ENCODE measurements at places on chromosomes 1 and 21. TPM values are rescaled to one million over a fixed set of nuclear protein-coding genes. Genes with fewer than 3 reads are reported as not detected.
A peak's percentile ranks its signal among the peaks of the same experiment; 100 is the strongest.

GRCh38 chr1:165910764-165911421, 83.5 kb downstream of the UCK2 start:
- peaks cover 26% of the 10 kb centered on the region for H3K36me3 ChIP-seq
- no peak overlapping the region for H3K4me3 ChIP-seq
- peaks cover 4% of the 10 kb centered on the region for H3K4me1 ChIP-seq

Gene GPR25
- total RNA-seq: not detected

Gene LAD1
- 0.29 TPM for total RNA-seq

DNA sequence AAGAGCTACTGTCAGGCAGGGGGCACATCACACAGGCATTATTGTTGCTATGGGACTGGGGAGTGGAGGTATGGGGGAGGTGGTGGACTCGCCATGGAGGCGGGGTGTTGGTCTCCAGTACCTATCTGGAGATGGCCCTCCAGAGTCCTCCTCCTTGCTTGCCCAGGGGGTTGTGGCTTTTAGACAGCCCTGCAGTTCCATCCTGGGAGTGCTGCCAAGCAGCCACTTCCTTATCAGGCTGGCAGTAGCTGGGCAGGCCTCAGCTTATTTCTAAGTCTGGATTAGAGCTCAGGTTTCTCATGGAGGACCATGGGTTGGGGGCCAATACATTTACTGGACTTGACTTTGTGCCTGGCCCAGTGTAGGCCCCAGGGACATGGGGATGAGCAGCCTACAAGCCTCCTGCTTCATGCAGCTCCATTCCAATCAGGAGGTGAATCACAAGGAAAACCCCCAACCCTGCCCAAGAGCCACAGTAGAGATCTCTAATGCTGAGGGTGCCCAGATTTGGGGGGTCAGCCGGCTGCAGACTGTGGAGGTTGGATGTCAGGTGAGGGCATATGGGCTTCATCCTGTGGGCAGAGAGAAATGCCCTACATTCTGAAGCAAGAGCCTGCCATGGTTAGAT, 210.7 kb upstream of the EDN2 start:
- H3K27ac ChIP-seq: no peak overlapping the region
- DNase-seq: no peak
- H3K36me3 ChIP-seq: no peaks in the 10 kb centered on the region
- no peak overlapping the region for H3K4me3 ChIP-seq

Gene NCF2
- total RNA-seq: 4.3 TPM

Gene CENPF
- 22.9 TPM for total RNA-seq

GRCh38 chr1:150236614-150237100, 745 bp upstream of the ANP32E start:
- H3K27me3 ChIP-seq: no peaks in the 10 kb centered on the region
- H3K36me3 ChIP-seq: no peaks in the 10 kb centered on the region
- H3K4me3 ChIP-seq: peak overlapping the region; percentile 89
- peak overlapping the region; percentile 58 for H3K27ac ChIP-seq
- peaks cover 11% of the 10 kb centered on the region for H3K4me1 ChIP-seq

DNA sequence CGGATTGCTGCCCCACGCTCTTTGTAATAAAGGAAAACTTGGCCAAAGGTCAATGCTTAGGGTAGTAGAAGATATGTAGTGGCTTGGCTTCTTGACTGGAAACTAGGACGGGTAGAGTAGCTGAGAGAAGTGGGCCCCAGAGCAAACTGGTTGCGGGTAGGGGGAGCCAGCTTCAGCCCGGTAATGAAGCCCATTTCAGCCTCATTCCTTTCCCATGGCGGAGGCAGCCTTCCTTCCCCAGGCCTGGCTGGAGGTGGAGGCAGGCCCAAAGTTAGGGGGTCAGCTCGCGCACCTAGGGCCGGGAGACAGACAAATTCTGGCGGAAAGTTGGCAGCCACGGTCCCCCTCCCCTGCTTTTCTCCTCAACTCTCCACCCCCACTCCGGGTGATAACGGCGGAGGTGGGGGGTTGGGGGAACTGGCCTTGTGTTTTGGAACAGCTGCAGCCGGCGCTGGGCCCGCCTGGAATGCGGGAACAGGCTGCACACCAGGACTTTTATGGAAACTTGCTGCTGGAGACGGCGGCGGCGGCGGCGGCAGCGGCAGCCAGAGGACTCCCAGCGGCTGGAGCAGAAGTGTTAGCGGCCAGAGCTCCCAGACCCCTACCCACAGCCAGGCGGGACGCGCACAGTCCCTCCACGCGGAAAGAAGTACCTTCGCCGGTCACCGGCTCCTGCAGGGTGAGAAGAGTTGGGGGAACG, at the start of gene NEXN:
NEXN (plus strand) TSS at position 544 of the 700 bp plus-strand sequence. CDS start 27,483 bp downstream, outside the sequence.
- DNase-seq: peak; percentile 85
- peaks cover 14% of the 10 kb centered on the region for H3K4me1 ChIP-seq
- H3K27me3 ChIP-seq: no peaks in the 10 kb centered on the region
- peak within 1 kb of the TSS; percentile 99 for H3K4me3 ChIP-seq
- peak within 1 kb of the TSS; percentile 100 for H3K27ac ChIP-seq

- no peaks in the 10 kb centered on the region for H3K27me3 ChIP-seq
- DNase-seq: peak; percentile 59
- peaks cover 34% of the 10 kb centered on the region for H3K36me3 ChIP-seq
- no peak overlapping the region for H3K4me3 ChIP-seq
These were observed 21.6 kb downstream of the VPS13D start for GRCh38 chr1:12251442-12251841.

Gene RHD
- total RNA-seq: not detected

- no peak overlapping the region for H3K27ac ChIP-seq
- no peak for DNase-seq
- H3K4me1 ChIP-seq: peaks cover 12% of the 10 kb centered on the region
- H3K27me3 ChIP-seq: no peaks in the 10 kb centered on the region
- H3K36me3 ChIP-seq: no peaks in the 10 kb centered on the region
These were observed 108.7 kb upstream of the ARHGEF16 start for GRCh38 chr1:3345792-3346191.

- H3K36me3 ChIP-seq: peaks cover 25% of the 10 kb centered on the region
- H3K27ac ChIP-seq: peak overlapping the region; percentile 84
- DNase-seq: no peak
- H3K27me3 ChIP-seq: no peaks in the 10 kb centered on the region
These were observed 751 bp downstream of the MRPS15 start for GRCh38 chr1:36463463-36463802.

DNA sequence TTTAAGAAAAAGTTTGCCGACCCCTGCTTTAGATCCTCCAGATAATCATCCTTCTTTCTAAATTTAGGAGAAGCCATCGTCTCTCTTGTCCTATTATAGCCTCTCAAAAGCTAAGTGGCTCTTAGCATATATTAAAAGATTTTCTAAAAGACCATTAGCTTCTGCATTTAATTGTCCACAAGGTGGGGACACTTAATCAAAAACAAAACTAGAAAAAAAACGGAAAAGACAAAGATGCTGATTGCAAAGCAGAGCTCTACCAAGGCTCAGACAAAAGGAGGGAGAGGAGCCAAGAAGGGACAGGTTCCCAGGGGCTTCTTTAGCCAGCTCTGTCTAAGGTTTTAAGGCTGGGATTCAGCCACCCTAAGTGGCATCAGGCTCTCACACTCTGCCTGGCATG, 128.3 kb upstream of the HMGB4 start:
- no peaks in the 10 kb centered on the region for H3K27me3 ChIP-seq
- H3K4me1 ChIP-seq: no peaks in the 10 kb centered on the region
- H3K36me3 ChIP-seq: peaks cover 2% of the 10 kb centered on the region
- DNase-seq: peak; percentile 9
- no peak overlapping the region for H3K27ac ChIP-seq

GRCh38 chr1:77468949-77469710, 187.3 kb downstream of the AK5 start:
- peaks cover 8% of the 10 kb centered on the region for H3K4me1 ChIP-seq
- no peak overlapping the region for H3K4me3 ChIP-seq

DNA sequence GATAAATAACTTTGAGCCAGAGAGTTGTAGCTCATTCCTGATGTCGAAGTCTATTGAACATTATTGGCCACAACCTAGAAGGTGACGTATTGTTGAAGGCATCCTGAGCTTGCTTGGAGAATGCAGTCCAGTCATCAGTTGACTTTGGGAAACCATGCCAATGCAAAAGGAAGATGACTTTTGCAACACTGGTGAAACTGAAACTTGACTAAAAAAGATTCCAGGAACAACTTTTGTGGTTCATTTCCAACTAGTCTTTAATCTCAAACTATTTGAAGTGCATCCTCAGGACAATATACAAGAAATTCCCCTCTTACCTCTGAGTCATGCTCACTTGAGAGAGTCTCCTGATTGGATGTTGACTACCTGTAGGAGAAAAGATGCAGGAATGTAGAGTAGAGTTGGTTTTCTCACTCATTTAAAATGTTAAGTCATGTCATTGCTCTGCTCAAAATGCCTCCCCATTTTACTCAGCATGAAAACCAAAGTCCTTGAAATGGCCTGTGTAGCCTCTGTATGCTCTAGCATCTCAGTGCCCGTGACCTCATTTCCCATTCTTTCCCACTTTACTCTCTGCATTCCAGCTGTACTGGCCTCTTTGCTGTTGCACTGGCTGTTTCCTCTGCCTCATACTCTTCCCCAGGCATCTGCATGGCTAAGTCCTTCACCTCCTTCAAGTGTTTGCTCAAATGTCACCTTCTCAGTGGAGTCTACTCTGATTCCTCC, 24.4 kb upstream of the LEPR start:
- no peaks in the 10 kb centered on the region for H3K4me1 ChIP-seq
- no peak overlapping the region for H3K27ac ChIP-seq
- H3K4me3 ChIP-seq: no peak overlapping the region
- DNase-seq: peak; percentile 79

- no peak overlapping the region for H3K4me3 ChIP-seq
- no peaks in the 10 kb centered on the region for H3K27me3 ChIP-seq
These were observed 75.8 kb downstream of the ALPL start for GRCh38 chr1:21585037-21585436.

DNA sequence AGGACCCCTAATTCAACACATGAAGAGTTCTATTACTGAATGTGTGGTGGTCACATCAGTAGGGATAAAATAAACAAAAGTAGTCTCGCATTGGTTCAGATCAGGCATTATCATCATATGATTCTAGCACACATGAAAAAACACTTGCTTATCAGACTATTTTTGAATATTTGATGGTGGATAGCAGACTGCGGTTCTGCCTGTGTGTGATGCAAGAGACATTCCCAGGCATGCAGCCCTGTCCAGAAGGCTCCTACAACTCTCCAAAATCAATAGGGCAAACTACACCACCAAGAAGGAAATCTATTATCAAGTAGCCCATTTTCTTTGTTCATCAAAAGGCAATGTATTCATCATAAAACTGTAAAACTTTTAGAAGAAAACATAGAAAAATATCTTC, 304.7 kb downstream of the DUSP10 start:
- DNase-seq: peak; percentile 61
- no peaks in the 10 kb centered on the region for H3K27me3 ChIP-seq
- H3K4me1 ChIP-seq: peaks cover 33% of the 10 kb centered on the region
- H3K4me3 ChIP-seq: no peak overlapping the region
- H3K36me3 ChIP-seq: no peaks in the 10 kb centered on the region

DNA sequence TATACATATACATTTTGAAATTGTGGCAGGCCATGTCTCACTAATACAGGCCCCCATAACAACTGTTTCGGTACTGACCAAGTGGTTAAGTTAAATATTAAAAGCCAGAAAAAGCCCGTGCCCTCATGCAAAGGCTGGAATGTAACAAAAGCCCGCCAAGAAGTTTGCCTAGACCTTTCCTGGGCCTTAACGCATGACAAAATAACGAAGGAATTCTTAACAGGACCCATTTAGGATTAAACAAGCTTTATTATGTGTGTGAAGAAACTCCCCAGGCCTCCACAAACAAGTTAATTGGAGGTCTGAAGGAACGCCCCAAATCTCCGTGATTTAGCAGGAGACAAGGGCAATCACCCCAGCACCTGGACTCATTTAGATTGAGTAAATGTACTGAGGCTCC, 42.4 kb downstream of the TNFSF4 start:
- H3K4me1 ChIP-seq: no peaks in the 10 kb centered on the region
- no peaks in the 10 kb centered on the region for H3K27me3 ChIP-seq

Gene CHIA
- not detected for total RNA-seq

GRCh38 chr1:8097077-8097799, 71.1 kb upstream of the ERRFI1 start:
- peaks cover 46% of the 10 kb centered on the region for H3K4me1 ChIP-seq
- no peaks in the 10 kb centered on the region for H3K27me3 ChIP-seq
- H3K4me3 ChIP-seq: no peak overlapping the region
- DNase-seq: peak; percentile 99
- peak overlapping the region; percentile 98 for H3K27ac ChIP-seq
- H3K36me3 ChIP-seq: no peaks in the 10 kb centered on the region

DNA sequence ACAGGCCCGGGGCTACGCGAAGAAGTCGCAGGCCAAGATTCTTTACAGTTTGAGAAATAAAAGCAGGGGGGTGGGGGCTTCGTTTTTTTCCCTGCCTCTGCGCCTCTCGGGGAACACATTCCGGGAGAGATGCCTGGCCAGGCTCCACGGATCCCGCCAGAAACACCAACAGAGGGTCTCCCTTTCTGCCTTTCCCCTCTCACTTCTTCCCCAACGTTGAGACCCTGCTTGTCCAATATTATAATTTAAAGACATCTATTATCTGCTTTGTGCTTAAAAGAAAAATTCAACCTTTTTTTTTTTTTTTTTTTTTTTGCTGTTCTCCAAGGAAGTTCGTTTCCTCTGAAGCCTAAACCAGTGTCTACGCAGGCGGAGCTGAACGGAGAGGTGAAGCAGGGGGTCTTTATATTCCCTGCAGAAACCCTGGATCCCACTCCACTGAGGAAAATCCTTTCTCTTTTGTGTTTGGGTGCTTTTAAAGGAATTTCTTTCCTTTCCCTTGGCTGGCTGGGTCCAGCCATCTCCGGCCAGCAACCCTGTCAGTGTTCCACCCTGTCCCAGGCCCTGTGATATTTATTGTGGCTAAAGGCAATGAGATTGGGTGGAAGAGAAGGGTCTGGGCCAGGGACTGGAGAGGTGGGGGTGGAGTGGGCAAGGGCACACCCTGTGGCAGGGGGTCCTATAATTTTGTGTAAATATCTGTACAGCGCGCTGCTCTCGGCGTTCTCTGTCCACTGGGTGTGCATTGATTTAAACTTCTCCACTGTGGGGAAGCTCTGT, 2.2 kb downstream of the FOXD2 start:
- H3K27me3 ChIP-seq: peaks cover 82% of the 10 kb centered on the region
- no peak overlapping the region for H3K4me3 ChIP-seq
- no peak for DNase-seq
- no peak overlapping the region for H3K27ac ChIP-seq

Gene PLD5
- total RNA-seq: 4.9 TPM

DNA sequence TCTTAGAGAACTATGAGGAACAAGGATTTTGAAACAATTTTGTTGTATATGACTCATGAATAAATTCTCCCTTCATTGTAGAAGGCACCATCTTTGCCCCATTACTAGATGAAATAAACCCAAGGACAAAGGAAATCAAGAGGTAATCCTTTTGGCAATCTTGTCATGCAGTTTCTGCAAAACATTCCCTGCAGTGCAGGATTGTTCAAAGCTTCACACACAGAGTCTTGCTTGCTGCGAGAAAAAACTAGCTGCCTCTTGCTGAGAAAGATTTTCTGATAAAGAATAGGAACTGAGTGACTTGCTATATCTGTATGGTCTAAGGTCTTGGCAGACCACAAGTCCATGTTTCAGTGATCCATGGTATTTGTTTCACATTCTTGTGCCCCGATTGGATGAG, 657.4 kb upstream of the ADGRL4 start:
- no peak overlapping the region for H3K27ac ChIP-seq
- H3K4me3 ChIP-seq: no peak overlapping the region
- no peak for DNase-seq
- no peaks in the 10 kb centered on the region for H3K27me3 ChIP-seq
- H3K4me1 ChIP-seq: no peaks in the 10 kb centered on the region
- H3K36me3 ChIP-seq: no peaks in the 10 kb centered on the region
